ENCODE measurements at places on chromosomes 6 and 20. TPM values are rescaled to one million over a fixed set of nuclear protein-coding genes. Genes with fewer than 3 reads are reported as not detected.

DNA sequence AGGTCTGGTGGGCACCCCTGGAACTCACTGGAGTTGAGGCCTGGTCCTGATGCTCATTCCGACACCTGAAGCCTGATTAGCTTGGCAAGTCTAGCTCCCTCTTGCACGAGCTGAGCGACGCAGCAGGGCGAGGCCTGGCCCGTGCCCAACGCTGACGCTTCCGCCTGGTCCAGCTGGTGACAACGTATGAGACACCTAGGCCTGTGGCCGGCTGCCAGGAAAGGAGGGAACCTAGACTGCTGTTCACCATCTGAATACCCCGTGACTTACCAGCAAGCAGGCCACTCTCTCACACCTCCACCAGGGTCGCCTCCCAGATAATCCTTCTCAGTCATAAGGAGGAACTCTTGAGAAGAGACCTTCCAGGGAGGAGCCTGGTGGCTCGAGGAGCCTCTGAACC is 24.5 kb downstream of the YTHDF1 start:
- peak; percentile 93 for DNase-seq

GRCh38 chr6:99912657-99913056 is 81.4 kb downstream of the MCHR2 start:
- DNase-seq = no peak

DNA sequence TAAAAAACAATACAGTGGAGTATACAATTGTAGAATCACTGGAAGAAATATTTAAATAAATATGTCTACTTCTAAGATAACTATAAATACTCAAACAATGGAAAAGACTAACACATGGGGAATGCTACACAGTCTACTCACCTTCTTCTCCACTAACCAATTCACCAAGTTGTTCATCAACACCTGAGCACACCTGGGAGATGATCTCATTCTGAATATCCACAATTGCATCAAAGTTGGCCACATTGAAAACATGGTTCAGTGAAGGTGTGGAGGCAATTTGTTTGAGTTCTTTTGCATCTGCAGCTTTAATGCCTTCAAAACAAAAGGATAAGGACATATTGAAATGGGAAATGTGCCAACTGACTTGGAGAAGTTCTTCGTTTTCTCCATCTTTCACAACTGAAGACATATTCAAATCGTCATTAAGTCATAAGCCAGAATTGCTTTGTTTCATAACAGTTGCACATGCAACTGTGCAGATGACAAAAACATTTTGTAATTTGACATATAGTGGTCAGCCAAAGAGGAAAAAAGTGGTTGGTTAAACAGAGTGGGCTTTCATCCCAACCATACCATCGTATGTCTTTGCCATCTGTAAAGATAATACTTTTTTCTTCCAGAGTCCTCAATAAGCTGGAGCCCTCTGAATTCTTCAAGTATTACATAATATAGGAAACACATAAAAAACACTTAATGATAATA is 17.5 kb downstream of the COL12A1 start:
- no peak for DNase-seq

- no peak for DNase-seq
Measured at GRCh38 chr6:135884136-135884535, 32.6 kb downstream of the PDE7B start.

Gene EPHA7
- total RNA-seq = 11.3 TPM

Gene CST7
- total RNA-seq = 4.3 TPM

GRCh38 chr6:163583558-163583957 is 169.0 kb downstream of the QKI start:
- DNase-seq = no peak

GRCh38 chr6:90559931-90560330 is 26.9 kb downstream of the MAP3K7 start:
- no peak for DNase-seq

Gene TREM1
- total RNA-seq = 1.3 TPM

DNA sequence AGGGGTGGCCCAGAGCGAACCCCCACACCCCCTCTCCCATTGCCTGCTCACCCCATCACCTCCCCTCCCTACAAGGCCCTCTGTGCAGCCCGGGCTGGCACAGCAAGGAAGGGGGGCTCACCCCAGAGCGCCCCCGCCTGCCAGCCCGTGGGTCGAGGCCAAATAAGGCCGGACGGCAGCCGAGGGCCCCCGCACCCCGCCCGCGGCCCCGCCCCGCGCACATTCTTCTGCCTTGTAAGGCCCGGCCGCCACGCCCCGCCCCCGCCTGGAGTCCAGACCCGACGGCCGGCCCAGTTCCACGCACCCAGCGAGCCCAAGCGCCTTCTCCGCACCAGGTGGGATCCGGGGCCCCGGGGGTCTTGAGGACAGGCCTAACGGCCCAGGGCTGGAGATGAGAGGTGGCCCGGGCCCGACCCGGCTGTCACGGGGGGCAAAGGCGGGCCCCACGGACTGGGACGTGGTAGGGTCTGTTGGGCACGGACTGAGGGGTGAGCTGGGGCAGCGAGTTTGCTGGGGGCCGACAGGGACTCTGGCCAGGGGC is at the start of gene MYL9:
Gene MYL9 (plus strand): TSS at position 293 of the 541 bp plus-strand sequence. CDS start 3,366 bp downstream, outside the sequence.
- DNase-seq = peak; percentile 87

Gene PSMG4
- total RNA-seq = 19.3 TPM

DNA sequence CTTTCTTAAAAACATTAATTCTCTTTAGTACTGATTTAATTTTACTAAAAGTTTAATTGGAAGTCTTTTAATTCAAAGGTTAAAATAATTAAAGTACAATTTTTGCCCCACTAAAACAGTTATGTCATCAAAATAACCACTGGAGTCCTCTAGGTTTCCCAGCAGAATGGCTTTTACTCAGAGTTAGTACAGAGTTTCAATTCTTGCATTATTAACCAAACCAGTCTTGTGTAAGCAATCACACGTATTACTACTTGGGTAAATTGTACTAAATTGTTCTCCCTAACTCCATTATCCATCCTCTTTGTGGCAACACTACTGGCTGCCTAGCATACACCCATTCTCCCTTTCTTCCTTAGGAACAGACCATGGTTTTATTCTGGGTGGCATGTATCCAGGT is 36.9 kb downstream of the CDK19 start:
- no peak for DNase-seq

All from mucosa of gallbladder (tissue), 1 donor.